ENCODE measurements at places on chromosomes 13 and 19. TPM values are rescaled to one million over a fixed set of nuclear protein-coding genes. Genes with fewer than 3 reads are reported as not detected.
A peak's percentile ranks its signal among the peaks of the same experiment; 100 is the strongest.

- H3K36me3 ChIP-seq: peaks cover 11% of the 10 kb centered on the region
- no peak overlapping the region for H3K4me3 ChIP-seq
- no peak for DNase-seq
- H3K27me3 ChIP-seq: no peaks in the 10 kb centered on the region
- H3K4me1 ChIP-seq: no peaks in the 10 kb centered on the region
Observed at GRCh38 chr19:4510435-4511255, 7.6 kb downstream of the PLIN4 start.

DNA sequence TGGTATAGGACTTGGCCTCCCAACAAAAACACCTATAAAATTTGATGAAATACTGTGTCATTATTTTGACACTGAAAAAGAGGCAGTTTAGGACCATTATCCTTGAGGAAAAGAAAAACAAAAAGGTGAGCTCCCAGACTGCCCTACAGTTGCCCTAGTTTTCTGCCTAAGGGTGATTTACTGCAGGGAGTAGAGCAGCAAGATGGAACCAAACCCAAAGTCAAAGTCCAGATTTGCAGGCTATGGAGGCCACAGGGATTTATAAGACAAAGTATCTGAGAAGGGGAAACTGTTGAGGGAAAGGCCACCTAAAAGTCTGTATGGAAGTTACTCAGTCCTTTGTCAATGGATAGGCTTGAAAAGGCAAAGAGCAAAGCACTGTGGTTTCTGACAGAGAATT lies 112.4 kb upstream of the TRPC4 start:
- no peak overlapping the region for H3K27ac ChIP-seq
- H3K27me3 ChIP-seq: peaks cover 2% of the 10 kb centered on the region
- no peak overlapping the region for H3K4me3 ChIP-seq

GRCh38 chr19:18647371-18647767 lies 10.5 kb downstream of the KLHL26 start:
- peaks cover 28% of the 10 kb centered on the region for H3K4me1 ChIP-seq
- no peak overlapping the region for H3K27ac ChIP-seq
- DNase-seq: no peak
- H3K27me3 ChIP-seq: no peaks in the 10 kb centered on the region
- no peak overlapping the region for H3K4me3 ChIP-seq
- H3K36me3 ChIP-seq: no peaks in the 10 kb centered on the region

GRCh38 chr13:100459747-100460146 lies 128.8 kb downstream of the GGACT start:
- DNase-seq: no peak
- H3K36me3 ChIP-seq: peaks cover 9% of the 10 kb centered on the region
- H3K4me1 ChIP-seq: no peaks in the 10 kb centered on the region
- no peak overlapping the region for H3K27ac ChIP-seq
- no peak overlapping the region for H3K4me3 ChIP-seq
- H3K27me3 ChIP-seq: no peaks in the 10 kb centered on the region

DNA sequence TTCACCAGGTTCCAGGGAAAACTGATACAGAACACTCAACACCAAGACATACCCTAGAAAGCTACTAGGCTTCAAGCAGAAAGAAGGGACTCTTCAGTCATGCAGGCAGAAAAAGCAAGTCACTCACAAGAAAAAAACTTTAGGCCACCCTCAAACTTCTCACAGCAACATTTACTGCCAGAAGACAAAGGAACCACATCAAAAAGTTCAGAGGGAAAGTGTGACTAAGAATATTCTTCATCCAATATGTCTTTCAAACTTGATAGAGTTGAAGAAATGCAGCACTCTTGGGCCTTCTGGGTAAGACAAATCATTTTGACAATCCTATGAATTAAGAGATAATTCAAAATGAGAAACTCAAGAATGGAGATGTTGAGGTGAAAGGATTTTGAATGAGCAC lies 7.7 kb downstream of the DZIP1 start:
- DNase-seq: no peak
- no peaks in the 10 kb centered on the region for H3K27me3 ChIP-seq
- H3K36me3 ChIP-seq: peaks cover 48% of the 10 kb centered on the region

- H3K27ac ChIP-seq: peak overlapping the region; percentile 87
- H3K36me3 ChIP-seq: peaks cover 7% of the 10 kb centered on the region
- no peaks in the 10 kb centered on the region for H3K27me3 ChIP-seq
Observed at GRCh38 chr19:23802290-23802689, 43.6 kb upstream of the ZNF681 start.

DNA sequence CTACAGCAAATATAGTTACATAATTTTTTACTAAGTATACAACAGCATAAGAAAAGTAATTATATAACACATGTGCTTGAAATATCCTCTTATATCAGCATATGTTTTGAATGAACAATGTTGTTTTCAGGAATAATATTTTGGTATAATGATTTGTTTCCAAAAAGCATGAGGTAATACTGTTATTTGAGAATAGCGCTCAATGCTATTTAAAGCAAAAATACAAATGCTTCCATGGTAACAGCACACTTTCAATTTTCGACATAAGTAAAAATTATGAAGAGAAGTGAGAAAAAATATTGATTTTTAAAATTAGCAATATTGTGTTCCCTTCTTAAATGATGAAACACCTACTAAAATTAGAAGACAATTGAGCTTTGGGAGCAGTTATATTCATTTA lies 715.9 kb upstream of the ATXN8OS start:
- DNase-seq: no peak
- no peaks in the 10 kb centered on the region for H3K36me3 ChIP-seq
- H3K4me3 ChIP-seq: no peak overlapping the region

GRCh38 chr19:34325981-34326787 lies 38.8 kb upstream of the GPI start:
- H3K36me3 ChIP-seq: peaks cover 39% of the 10 kb centered on the region
- peak overlapping the region; percentile 92 for H3K27ac ChIP-seq
- no peak for DNase-seq
- H3K4me3 ChIP-seq: no peak overlapping the region
- H3K27me3 ChIP-seq: no peaks in the 10 kb centered on the region

DNA sequence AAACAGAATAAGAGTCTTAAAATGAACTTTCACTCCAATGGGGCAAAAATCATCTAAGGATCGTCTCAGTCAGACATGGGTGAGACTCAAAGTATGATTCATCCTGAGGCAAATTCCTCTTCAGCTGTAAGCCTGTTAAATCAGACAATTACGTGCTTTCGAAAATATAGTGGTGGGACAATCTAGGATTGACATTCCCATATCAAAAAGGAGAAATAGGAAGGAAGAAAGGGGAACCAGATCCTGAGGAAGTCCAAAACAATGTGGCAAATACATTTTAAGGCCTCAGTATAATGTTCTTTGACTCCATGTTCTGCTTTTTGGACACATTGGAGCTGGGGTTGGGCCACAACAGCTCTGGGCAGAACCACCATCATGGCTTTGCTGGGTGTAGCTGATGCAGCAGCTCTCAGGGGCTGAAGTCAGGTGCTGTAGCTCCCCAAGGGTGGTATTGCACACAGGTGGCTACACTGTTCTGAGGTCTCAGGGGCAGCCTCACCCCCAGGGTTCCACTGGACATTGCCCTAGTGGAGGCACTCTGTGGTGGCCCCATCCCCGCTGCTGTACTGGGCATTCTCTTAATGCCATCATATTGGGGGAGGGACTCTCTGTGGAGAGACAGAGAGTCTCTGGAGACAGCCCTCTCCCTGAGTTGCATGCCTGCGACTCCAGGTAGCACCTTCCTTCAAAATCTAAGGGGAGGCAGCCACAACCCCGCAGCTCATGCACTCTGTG lies 5.7 kb upstream of the FPR3 start:
- no peaks in the 10 kb centered on the region for H3K4me1 ChIP-seq
- no peak overlapping the region for H3K4me3 ChIP-seq
- H3K27ac ChIP-seq: no peak overlapping the region
- H3K36me3 ChIP-seq: no peaks in the 10 kb centered on the region
- H3K27me3 ChIP-seq: no peaks in the 10 kb centered on the region

Gene DNAJC3
- 21.7 TPM for total RNA-seq

Gene FAAP24
- 5.2 TPM for total RNA-seq

Gene SULT2A1
- not detected for total RNA-seq

Gene PAN3
- 58.0 TPM for total RNA-seq

Gene PROSER1
- 58.0 TPM for total RNA-seq

Gene KLF1
- total RNA-seq: not detected

Gene ZNF568
- total RNA-seq: 9.0 TPM

Gene ATP4A
- 0.22 TPM for total RNA-seq

Gene ZNF682
- 13.0 TPM for total RNA-seq

Gene FAM83E
- 3.7 TPM for total RNA-seq

Measured in mesothelial cell of epicardium (in vitro differentiated cells).